ENCODE measurements at places on chromosomes 13 and 19.
A peak's percentile ranks its signal among the peaks of the same experiment; 100 is the strongest.

GRCh38 chr19:14030997-14031718, 404 bp upstream of the IL27RA start:
- no peak for DNase-seq

DNA sequence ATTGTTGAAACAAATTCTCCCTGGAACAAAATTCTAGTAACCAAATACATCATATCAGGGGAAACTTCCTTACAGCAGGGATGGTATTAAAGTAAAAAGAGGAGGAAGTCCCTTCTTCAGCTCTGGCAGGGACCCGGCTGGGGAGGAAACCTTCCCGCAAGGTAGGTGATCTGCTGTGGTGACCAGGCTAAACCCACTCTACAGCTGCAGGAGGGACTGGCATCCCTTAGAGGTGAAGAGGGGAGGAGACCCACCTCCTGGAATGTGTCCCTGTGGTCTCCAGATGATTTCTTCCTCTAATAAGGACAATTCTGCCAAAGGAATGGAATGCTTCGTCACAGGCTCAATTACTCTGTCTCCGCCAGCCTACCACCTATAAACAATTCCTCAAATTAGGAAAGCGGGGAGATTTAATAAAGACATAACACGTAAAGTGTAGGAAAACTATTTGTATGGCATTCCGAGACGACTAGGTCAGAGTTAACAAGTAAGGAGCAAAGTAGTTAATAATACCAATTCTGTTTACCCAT, 637 bp upstream of the PDS5B start:
- no peak for DNase-seq

- DNase-seq, result no peak
Measured at GRCh38 chr19:30428844-30429243, 56.7 kb downstream of the ZNF536 start.

- DNase-seq, result no peak
Measured at GRCh38 chr13:49453465-49453864, 9.4 kb downstream of the SETDB2 start.

- DNase-seq, result no peak
Measured at GRCh38 chr13:34000955-34001354, 183.0 kb downstream of the RFC3 start.

DNA sequence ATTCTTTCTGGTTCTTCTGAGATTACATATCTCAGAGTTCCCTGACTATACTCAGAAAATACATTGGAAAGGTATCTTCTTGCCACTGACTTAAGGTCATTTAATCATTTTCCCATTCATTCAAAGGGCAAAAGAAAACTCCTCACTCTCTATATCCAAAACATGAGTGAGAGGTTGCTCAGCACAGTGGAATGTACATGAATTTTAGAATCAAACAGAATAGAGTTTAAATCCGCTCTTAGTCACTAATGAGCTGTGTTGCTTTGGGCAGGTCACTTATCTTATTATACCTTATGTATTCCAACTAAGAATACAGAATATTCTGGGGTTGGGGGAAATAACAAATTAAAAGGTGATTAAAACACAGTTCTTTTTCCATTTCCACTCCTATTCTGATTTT, 452.6 kb upstream of the KLF12 start:
- no peak for DNase-seq

DNA sequence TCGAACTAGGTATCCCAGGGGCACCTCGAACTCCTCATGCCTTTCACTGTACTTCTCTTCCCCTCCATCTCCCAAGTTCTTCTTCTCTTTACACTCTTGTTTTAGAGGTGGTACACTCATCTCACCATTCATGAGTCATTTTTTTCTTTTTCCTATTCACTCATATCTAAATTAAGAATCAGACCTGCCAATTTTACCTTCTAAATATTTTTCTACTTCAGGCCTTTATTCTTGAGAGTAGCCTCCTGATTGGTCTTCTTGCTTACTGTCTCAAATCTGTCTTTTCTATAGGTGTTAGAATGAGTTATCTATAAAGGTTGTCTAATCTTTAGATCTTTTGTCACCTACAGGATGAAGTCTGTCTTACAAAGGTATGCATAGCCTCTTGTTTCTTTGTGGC, 20.7 kb downstream of the TDRD3 start:
- DNase-seq, result no peak

DNA sequence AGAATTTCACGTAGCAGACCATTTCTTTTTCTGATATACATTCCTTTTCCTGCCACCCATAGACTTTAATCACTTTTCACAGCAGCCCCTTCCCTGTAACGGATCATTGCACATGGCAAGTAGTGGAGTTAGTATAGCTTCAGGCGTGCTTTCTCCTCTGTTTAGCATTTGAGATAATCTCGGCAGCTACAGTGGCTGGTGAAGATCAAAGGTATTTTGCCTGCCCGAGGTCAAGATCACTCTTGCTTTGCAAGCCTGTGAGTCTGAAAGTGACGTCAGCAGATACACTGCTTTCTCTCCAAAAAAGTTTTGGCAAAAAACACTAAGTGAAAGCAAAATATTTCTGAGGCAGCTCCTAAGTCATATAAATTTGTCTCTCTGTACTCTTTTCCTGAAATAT, 260.0 kb downstream of the NDFIP2 start:
- DNase-seq, result no peak

GRCh38 chr19:42108527-42109389, 23.5 kb downstream of the POU2F2 start:
- peak; percentile 87 for DNase-seq

DNA sequence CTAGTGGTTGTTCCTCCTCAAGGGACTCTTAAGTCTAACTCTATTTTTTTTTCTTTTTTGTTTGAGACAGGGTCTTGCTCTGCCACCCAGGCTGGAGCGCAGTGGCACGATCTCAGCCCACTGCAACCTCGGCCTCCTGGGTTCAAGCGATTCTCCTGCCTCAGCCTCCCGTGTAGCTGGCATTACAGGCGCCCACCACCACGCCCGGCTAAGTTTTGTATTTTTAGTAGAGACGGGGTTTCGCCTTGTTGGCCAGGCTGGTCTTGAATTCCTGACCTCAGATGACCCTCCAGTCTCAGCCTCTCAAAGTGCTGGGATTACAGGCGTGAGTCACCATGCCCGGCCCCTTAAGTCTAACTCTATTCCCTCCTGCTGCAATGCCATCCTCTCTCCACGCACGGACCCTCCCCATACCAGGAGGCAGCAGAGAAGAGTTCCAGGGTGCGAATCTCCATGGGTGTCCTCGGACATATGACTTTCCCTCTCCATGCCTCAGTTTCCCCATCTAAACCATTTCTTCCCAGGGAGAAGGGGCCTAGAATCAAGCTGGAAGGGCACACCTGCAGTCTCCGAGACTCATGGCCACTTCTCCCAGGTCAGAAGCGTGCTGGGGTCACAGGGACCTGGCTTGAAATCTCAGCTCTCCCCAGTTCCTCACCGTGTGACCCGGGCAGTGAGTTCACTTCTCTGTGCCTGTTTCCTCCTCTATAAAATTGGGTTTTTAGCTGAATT, 6.0 kb upstream of the BCL3 start:
- no peak for DNase-seq

DNA sequence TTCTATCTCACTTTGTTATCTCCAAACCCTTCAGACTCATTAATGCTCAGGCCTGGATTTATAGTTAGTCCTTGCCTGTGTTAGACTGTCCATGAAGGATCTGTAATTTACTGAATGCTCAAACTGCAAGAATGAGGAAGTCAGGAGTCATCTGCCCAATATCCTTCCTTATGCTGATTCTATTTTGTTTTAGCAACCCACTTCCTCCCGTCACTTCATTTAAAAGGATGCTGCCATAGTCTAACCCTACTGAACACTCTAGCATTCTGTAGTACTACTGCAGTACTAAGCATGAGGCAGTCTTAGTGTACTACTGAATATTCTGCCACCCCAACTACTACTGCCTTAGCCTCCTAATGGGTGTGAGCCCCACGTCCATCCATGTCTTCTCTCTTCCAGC, 1.5 kb downstream of the FCAR start:
- DNase-seq, result no peak

DNA sequence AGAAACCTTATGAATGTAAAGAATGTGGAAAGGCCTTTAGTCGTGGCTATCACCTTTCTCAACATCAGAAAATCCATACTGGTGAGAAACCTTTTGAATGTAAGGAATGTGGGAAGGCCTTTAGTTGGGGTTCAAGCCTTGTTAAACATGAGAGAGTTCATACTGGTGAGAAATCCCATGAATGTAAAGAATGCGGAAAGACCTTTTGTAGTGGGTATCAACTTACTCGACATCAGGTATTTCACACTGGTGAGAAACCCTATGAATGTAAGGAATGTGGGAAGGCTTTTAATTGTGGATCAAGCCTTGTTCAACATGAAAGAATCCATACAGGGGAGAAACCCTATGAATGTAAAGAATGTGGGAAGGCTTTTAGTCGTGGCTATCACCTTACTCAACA, 20.8 kb downstream of the ZNF283 start:
- no peak for DNase-seq

GRCh38 chr13:91249861-91250260, 97.6 kb upstream of the MIR17HG start:
- no peak for DNase-seq

DNA sequence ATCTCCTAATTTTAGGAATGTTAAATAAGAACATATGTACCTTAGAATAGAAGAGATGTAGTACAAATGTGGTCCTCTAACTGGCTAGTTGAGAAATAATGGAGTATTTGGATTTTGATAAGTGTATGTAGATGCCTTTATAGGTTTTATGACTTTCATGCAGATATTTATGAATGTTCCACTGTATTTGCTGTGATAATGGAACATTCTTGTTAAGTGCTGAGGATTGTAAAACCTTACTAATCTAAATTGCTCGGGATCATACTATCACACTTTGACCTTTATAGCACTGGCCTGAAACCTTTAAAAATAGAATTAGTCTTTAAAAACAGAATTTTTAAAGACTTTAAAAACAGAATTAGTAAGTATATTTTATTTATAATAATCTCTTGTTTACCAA, 135.1 kb downstream of the LMO7 start:
- no peak for DNase-seq

GRCh38 chr19:43563816-43564457, 11.4 kb downstream of the XRCC1 start:
- DNase-seq, result no peak

DNA sequence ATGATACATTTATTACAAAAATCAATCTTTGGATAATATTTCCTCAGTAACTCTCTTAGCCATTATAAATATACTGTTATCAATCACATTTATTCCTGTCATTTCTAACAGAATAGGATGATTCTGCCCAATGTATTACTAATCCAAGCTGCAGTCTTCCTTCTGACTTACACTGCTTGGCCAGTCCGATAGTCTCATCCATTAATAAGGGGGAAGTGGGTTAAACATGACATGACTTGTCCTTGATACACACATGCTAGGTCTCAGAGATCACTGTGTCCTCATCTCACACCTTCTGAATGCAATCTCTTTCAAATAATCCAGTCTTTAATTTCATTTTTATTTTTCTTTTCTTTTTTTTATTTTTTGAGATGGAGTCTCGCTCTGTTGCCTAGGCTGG, 18.8 kb downstream of the SACS start:
- no peak for DNase-seq

GRCh38 chr19:48415395-48415794, 21.9 kb downstream of the GRIN2D start:
- peak; percentile 63 for DNase-seq

GRCh38 chr19:48836089-48837017, at the start of gene HSD17B14:
Gene HSD17B14 (minus strand): TSS chr19:48836491. CDS start chr19:48836411, 80 bp downstream.
- DNase-seq, result no peak

GRCh38 chr13:27446986-27447583, 3.3 kb downstream of the MTIF3 start:
- no peak for DNase-seq

GRCh38 chr13:97239306-97239705, 17.2 kb downstream of the MBNL2 start:
- no peak for DNase-seq

DNA sequence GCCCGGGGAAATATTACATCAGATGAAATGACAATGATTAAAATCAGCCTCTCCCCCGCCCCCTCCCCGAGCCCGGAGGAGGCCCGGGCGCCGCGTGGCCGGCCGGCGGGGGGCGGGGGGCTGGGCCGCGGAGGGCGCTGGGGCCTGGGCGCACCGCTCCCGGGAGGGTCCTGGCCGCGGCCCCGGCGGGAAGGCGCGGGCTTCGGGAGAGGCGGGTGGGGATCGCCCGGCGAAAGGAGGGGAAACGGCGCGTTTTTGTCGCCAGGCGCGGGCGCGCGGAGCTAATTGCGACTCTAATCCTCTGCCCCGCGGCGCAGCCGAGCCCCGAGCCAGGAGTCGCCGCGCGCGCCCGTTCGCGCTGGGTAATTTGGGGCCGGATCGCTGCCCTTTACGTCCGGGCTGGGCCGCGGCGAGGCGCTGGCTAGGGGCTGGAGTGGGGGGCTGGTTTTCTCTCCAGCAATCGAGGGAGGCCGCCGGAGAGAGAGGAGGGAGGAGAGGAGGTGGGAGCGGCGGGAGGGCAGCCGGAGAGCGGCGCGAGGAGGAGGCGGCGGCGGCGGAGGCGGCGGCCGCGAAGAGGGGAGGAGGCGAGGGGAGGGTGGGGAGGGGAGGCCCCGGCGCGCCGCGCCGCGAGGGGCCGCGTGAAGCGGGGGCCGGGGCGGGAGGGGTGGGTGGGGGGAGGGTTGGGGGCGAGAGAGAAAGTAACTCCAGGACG, at the start of gene KCTD15:
Gene KCTD15, plus strand, starts transcription at position 707 of the 712 bp plus-strand sequence. CDS start 3,585 bp downstream, outside the sequence.
- DNase-seq, result no peak

- DNase-seq, result no peak
Measured at GRCh38 chr19:42242069-42242511, 312 bp downstream of the GSK3A start.

DNA sequence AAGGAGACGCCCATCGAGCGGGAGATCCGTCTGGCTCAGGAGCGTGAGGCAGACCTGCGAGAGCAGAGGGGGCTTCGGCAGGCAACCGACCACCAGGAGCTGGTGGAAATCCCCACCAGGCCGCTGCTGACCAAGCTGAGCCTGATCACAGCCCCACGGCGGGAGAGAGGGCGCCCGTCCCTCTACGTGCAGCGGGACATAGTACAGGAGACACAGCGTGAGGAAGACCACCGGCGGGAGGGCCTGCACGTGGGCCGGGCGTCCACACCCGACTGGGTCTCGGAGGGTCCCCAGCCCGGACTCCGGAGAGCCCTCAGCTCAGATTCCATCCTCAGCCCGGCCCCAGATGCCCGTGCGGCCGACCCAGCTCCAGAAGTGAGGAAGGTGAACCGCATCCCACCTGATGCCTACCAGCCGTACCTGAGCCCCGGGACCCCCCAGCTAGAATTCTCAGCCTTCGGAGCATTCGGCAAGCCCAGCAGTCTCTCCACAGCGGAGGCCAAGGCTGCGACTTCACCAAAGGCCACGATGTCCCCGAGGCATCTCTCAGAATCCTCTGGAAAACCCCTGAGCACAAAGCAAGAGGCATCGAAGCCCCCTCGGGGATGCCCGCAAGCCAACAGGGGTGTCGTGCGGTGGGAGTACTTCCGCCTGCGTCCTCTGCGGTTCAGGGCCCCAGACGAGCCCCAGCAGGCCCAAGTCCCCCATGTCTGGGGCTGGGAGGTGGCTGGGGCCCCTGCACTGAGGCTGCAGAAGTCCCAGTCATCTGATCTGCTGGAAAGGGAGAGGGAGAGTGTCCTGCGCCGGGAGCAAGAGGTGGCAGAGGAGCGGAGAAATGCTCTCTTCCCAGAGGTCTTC, 7.1 kb downstream of the MISP start:
- DNase-seq, result no peak

DNA sequence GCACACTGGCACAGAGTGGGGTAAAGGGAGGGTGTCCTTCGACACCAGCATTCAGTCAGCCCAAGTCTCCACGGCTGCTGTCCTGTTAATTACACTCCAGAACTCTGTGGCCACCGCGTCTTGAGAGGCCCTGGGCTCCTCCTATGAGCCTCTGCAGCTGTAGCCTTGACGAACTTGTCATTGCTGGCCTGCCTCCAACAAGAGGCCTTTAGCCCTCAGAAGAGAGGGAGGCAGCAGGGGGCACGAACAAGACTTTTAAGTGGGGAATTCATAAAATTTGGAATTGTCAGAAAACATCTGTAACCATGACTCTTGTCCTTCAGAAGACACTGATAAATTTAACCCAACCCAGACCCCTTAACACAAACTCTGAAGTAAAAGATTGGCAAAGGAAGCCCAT, 241.9 kb downstream of the UQCRFS1 start:
- no peak for DNase-seq
